ENCODE measurements at places on chromosomes 6 and 20. TPM values are rescaled to one million over a fixed set of nuclear protein-coding genes. Genes with fewer than 3 reads are reported as not detected.
A peak's percentile ranks its signal among the peaks of the same experiment; 100 is the strongest.

Gene IP6K3
- total RNA-seq: not detected

- DNase-seq: no peak
Measured at GRCh38 chr6:155693573-155694418, 238.2 kb upstream of the NOX3 start.

GRCh38 chr6:2920671-2921112 lies 17.6 kb upstream of the SERPINB9 start:
- DNase-seq: no peak

DNA sequence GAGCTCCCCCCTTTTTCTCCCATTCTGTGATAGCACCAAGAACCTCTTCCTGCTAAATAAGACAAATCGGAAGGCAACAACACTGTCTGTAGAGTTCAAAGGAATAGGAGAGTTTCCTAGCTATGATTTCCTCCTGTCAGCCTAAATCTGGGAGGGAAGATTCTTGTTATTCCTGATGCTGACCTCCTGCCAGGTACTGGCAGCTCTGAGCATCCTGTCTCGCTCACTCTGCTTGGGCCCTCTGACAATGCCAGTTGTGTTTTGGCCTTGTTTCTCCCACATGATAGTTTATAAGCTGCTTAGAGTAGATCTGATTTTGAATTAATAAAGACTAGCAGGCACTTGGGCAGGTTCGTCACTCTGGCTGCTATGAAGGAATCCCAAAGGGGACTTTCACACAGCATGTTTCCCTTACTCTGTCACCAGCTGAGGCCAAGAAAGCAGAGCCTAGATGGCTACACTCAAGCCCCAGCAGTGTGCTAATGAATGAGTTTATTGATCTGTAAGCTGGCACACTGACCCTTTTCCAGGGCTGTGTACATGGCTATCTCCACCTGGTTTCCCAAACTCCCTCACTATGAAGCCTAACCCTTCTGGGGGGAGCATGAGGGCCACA lies 52.3 kb downstream of the UQCC1 start:
- peak; percentile 10 for DNase-seq

DNA sequence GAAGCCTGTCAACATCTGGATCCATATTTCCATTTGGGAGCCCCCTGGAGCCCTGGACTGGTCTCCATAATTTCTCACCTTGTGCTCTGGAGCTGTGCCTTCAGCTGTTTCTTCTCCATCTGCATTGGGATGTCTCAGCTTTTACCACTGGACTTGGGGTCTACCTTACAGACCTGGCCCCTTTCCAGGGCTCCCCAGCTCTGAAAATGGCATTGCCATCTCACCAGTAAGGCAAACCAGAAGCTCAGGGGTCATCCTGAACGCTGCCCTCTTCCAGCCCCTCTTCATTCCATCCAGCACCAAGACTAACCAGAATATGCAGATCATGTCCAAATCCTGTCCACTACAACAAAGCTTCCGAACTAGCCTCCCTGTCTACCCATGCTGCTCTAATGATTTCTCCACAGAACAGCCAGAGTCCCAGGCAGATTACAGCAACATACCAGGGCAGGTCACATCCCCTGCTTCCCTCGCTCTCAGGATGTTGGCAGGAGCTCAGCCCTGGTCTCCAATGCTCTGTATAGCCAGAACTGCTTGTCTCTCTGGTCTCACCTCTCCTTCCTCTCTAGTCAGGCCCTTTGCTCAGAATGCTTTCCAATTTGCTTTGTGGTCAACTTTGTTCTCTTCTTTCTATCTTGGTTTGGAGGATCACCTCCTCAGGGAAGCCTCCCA lies 17.7 kb upstream of the NNAT start:
- no peak for DNase-seq

Gene PTPRT
- not detected for total RNA-seq

Gene FABP7
- total RNA-seq: not detected

DNA sequence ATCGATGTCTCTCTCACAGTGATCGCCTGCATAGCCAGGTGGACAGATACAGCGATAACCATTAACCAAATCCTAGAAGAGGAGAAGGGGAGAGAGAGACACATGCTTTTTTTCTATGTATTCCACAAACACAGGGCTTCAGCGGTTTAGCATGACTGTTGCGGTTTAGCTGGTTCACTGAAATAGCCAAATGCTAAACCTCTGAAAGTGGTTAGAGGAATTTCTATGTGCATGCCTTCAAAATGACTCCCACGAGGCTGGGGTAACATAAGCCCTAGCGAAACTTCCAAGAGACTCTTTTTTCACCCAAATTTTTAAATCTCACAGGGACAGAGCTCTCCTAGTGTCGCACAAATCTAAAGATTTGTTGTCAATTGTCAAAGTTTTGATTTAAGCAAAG lies 25.1 kb downstream of the JAG1 start:
- DNase-seq: no peak

GRCh38 chr20:58127701-58128111 lies 100.7 kb downstream of the ANKRD60 start:
- DNase-seq: peak; percentile 100

DNA sequence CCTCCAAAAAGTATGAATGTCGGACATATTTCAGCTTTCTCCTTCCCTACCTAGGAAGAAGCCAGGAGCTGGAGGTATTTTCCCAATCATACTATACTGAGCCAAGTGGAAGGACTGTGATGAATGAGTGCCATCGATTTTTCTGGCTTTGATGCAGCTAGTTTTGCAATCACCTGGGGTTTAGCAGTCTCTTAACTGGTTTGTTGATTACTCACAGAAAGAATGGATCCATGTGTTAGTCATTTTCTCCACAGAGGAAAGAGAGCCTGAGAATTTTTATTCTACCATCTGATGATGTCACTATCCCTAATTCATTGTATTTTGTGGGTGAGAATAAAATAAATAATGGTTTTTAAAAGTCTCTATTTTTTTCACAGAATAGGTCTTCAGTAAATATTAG lies 282.9 kb upstream of the RNF217 start:
- no peak for DNase-seq

- peak; percentile 83 for DNase-seq
Measured at GRCh38 chr6:55069132-55069781, 105.1 kb upstream of the HCRTR2 start.

Gene MEI4
- not detected for total RNA-seq

Gene UBE2C
- 304 TPM for total RNA-seq

DNA sequence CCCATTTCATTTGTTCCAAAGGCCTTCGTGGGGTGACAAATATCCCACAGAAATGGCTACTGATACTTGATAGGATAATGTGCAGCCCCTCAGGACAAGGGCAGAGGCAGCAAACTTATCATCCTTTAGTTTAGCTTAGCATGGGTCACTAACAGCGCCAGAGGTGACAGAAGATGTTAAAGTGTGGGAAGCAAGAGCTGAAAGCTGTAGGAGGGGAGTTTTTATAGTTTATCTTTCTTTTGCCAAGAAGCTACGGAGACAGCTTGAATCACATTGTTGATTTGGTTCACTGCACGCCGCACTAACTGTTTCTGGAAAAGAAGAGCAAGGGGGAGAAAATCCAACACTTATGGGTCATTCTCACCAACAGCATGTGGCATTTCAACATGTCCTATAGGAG lies 773.9 kb upstream of the MMS22L start:
- DNase-seq: no peak

Gene SPATS1
- total RNA-seq: not detected

DNA sequence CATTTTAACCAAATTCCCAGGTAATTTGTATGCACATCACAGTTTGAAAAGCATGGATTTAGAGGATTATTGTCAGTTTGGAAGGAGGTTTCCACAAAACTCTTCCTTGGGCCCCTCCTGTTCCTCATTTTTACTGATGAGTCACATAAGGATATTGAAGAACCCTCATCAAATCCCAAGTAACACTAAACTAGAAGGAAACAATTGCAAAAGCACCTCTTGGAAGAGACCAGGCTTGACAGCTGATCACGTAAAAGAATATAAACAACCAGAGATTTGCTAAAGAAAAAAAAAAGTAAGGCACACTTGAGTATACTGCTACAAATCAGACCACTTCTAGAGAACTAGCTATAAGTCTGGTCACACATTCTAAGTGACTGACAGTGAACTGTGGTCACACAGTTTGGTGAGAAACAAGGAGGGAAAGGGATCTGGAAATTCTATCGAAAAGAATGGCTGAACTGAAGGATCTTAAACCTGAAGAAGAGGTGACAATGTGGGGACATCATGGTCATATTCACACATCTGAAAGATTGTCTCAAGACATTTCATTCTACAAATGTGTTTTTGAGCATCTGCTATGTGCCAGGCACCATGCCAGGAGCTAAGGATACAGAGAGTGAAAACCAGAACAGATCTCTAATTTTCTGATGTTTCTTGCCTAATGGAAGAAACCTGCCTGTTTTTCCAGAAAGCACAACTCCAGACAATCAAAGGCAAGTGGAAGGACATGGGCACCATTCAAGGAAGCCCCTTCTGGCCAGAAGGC lies 24.1 kb downstream of the ZHX3 start:
- DNase-seq: no peak

Gene TMEM200A
- total RNA-seq: 0.40 TPM

- DNase-seq: no peak
Measured at GRCh38 chr20:25073544-25073943, 8.4 kb downstream of the VSX1 start.

DNA sequence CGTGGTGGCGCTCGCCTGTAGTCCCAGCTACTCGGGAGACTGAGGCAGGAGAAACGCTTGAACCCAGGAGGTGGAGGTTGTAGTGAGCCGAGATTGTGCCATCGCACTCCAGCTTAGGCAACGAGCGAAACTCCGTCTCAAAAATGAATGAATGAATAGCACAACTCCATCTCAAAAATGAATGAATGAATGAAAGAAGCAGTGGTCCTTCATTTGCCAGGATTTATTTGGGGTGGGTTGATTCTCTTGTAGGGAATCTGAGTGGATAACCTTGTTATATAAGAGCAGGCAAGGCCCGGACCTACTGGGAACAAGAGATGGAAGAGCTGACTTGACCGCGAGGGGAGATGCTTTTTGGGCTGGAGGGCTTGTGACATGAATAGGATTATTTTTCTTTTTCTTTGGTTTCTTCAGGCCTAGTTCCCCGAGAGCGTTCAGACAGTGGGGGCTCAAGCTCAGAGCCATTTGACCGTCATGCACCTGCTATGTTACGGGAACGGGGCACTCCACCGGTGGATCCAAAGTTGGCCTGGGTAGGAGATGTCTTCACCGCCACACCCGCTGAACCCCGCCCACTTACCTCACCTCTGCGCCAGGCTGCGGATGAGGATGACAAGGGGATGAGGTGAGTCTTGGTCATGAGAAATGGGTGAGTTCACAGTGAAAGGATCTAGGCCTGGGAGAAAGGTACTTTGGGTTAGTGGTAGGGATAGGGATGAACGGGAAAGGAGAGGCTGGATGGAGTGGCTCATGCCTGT lies 9.8 kb downstream of the PRRC2A start:
- no peak for DNase-seq

DNA sequence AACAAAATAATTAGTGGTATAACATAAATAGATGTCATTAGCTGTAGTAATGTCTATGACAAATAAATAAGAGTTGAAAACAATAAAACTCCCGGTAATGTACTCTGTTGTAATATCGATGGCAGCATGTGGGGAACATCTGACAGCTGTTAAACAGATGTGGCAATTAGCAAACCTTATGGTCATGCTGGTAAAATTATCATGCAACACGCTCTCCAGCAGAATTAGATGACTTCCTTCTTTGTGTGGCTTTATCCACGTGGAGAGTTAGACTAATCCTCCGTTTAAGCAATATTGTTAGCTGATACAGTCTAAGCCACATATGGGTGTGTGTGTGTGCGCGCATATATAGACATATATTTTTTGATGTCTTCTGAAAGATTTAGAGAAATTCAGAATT lies 77.7 kb upstream of the ZFP64 start:
- DNase-seq: no peak
